NCI-H2107 (cell line): ENCODE measurements at places on chromosomes 1 and 21.
A peak's percentile ranks its signal among the peaks of the same experiment; 100 is the strongest.

DNA sequence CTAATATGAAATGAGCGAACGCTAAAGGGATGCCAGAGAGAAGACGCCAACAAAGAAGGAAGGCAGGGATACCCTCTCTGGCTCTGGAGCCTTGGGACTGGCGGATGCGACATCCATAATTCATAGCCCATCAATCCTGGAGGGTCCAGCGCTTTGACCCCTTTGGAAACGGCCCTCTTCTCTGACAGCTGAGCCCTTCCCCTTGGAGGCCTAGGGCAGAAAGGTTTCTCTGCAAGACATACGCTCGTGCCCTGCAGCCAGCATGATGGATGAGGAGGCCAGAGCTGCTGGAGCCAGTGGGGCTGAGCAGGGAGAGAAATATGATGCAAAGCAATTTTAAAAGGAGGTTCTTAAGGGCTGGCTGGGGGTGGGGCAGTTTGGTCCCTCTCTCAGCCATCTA lies 22.2 kb downstream of the OPTC start:
- no peak for DNase-seq

GRCh38 chr1:214476229-214476985 lies 75.0 kb downstream of the PTPN14 start:
- DNase-seq: no peak

GRCh38 chr1:167532964-167533824 lies 14.9 kb upstream of the CD247 start:
- DNase-seq: no peak

- DNase-seq: peak; percentile 77
Observed at GRCh38 chr1:204359474-204360255, at the start of gene PLEKHA6. Gene PLEKHA6 (minus strand): TSS chr1:204359929. CDS start chr1:204273727, 86,202 bp downstream.

DNA sequence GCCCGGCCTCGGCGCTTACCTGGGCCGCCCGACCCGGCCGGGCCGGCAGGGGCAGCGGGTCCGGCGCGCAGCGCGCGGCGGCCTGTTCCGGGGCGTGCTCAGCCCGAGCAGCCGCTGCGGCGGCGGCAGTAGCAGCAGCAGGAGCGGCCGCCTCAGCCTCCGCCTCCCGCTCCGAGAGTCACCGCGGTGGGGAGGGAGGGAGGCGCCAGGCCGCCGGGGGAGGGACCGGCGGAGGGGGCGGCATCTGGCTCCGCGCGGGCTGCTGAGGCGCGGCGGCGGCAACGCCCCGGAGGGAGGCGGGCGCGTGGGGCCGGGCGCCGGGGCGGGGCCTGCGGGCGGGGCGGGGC lies at the start of gene CTNNBIP1:
CTNNBIP1 (minus strand) TSS at position 194 of the 347 bp plus-strand sequence. CDS start 38,205 bp downstream, outside the sequence.
- peak; percentile 81 for DNase-seq
